Foreskin keratinocyte (primary cell): ENCODE measurements at places on chromosomes 3 and 15. TPM values are rescaled to one million over a fixed set of nuclear protein-coding genes. Genes with fewer than 3 reads are reported as not detected.

GABRR3 gene
- not detected in 2 replicates for polyA plus RNA-seq

GRCh38 chr15:90930861-90931574 is 1.3 kb downstream of the HDDC3 start:
- no peak for DNase-seq

PPP2R3A gene
- 3.2 and 3.3 TPM in 2 replicates for polyA plus RNA-seq

DNA sequence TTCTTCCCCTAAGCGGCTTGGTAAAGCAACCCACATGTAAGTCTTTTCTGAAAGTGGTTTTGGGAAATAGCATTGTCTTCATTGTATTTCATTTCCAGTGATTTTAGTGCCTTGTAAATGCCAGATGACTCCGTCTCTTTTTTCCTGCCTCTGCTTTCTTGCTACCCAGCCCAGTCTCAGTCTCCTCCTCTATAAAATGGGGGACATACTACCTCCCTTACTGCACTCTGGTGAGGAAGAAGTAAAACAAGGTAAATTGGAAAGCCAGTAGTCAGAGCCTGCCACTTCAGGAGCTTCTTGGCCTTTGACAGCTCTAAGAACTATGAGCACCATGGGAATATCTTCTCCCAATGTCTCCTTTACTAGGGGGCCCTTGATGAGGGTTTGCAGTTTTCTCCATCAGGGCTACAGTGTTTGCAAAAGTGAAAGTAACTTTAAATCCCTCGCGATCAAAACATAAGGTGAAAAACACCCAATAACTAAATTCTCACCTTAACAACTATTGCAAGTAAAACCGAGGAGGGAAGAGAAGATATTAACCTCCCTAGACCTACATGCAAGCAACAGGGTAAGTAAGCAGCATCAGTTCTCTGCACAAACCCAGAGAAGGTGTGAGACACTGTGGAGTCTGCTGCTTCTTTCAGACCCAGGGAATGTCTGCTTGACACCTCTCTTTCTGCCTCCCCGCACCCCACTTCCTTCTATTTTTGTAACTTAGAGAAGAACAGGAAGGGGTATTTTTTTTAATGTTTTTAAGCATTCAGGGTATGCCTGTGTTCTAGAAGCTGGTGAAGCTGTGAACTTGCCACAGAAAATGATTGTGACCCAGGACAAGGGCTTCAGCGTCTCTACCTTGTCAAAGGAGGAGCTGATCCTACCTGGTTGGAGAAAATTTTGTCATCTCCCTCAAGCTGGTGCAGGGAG is 159.1 kb upstream of the EOMES start:
- no peak for DNase-seq

DNA sequence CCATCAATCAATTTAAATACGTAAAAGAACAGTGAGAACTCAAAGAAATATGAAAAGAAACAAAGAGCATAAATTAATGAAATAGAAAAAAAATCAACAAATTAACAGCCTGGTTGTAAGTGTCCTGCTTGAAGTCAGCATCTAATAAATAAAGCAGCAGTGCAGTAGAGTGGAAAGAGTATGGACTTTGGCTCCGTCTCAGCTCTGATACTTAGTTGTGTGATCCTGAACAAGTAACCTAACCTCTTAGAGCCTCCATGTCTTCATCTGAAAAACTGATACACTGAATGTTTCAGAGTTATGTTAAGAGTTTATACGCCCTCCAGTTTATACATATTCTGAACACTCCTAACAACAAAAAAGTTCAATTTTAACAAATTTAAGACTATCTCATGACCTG is 44.6 kb downstream of the TFDP2 start:
- DNase-seq: no peak

FAM98B gene
- 13.4 and 14.4 TPM in 2 replicates for polyA plus RNA-seq

GRCh38 chr3:33758281-33758680 is 40.1 kb upstream of the PDCD6IP start:
- peak; percentile 89 for DNase-seq

- DNase-seq: peak; percentile 96
Observed at GRCh38 chr3:150599611-150600297, 3.4 kb upstream of the SELENOT start.

DNA sequence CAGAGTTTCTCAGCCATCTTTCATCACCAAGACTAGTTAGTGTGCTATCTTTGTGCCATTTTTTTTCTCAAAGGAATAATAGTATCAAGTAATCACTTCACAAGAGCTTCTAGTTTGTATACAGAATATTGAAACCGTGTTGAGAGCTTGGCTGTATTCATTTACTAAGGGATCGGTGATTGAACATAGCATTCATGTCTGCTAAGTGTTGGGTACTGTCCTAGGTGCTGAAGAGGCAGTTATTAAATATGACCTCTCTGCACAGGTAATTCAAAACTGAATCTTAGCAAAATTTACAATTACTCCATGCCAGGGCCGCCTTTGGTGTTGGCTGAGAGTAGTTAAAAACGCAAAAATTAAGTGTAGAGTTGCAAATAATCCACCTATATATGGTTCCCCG is 355.3 kb upstream of the RORA start:
- DNase-seq: peak; percentile 18

PLA2G4E gene
- 0.04 TPM in 2 replicates for polyA plus RNA-seq

DNA sequence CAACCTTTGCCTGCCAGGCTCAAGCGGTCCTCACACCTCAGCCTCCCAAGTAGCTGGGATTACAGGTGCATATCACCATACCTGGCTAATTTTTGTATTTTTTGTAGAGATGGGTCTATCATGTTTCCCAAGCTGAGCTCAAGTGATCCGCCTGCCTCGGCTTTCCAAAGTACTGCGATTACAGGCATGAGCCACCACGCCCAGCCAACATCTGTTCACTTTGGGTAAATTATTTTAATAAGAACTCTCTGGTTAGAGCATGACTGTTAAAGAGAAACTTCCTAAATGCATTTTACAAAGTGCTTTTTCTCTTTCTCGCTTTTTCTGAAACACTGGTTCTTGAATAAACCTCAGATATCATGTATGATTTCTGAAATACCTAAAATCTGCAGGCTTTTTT is 172.5 kb downstream of the PTPRG start:
- no peak for DNase-seq

GRCh38 chr3:185059766-185060165 is 93.1 kb downstream of the C3orf70 start:
- DNase-seq: no peak

DNA sequence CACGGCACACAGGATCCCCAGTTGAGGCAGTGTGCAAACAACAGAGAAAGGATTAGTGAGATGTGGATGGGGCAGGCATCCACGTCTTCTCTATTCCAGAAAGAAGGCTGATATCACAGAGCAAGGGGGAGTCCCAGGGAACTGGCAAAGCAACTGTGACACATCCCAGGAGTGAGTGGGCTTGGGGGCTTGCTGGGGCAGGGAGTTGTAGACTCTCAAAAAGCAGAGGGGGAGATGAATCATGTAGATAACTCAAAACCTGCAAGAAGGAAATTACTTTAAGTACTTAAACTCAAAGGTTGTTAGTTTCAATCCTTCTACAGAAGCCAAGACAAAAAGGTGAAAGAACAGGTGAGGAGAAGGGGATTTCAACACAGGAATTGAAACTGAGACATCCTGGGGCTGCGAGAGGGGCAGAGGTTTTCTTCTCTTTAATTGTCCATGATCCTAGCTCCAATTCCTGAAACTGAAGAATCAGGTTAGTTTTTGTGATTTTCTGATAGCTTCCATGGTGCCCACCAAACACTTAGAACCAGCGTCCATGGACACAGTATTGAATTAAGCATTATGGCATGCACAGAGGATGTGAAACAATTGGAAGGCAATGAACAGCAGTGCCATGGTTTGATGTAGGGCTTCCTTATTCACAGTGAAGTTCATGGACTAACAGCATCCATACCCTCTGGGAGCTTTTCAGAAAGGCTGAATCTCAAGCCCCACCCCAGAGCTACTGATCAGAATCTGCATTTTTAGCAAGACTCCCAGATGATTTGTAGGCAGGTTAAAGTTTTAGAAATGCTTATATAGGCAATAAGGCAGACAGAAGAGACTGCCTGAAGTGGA is 52.0 kb downstream of the CCR3 start:
- DNase-seq: no peak

GRCh38 chr3:1404270-1404962 is 311.6 kb downstream of the CNTN6 start:
- no peak for DNase-seq

DNA sequence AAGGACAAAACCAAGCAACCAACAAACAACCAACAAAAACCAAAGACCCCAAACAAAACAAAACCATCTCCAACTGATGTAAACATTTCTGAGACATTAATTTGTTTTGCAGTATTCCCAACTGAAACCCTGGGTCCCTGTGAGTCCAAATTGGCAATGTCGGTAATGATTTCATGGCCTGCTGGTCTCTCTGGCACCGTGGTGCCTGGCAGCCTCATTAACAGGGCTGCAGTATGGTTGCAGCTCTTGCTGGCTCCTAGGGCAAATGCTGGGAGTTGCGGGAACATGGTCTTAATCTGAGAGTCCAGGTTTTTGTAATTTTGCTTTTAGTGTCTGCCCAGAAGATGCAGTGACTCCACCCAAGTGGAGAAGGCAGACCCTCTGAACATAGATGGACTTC is 128.3 kb downstream of the SV2B start:
- DNase-seq: no peak

DLL4 gene
- polyA plus RNA-seq: not detected in 2 replicates

DNA sequence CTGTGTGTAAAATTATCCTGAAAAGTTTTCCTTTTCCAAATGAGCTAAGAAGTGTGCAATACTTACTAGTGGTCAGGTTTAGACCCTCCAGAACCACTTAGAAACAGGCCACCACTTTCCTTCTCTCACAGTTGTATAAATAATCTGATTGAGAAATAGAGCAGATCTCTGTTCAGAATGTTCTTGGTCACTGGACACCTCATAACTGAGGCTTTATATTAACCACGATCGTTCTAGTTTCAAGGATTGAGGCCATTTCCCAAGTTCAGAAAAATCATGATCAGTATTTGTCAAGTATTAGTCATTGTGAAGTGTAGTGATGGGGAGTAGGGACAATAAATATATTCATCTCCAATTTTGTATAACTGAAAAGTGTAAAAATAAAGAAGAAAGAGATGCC is 1.0 kb upstream of the MAP3K13 start:
- no peak for DNase-seq

ADAMTS7 gene
- 0.42 and 0.92 TPM in 2 replicates for polyA plus RNA-seq

- DNase-seq: no peak
Observed at GRCh38 chr15:100671858-100672543, 69.6 kb downstream of the ASB7 start.

DNA sequence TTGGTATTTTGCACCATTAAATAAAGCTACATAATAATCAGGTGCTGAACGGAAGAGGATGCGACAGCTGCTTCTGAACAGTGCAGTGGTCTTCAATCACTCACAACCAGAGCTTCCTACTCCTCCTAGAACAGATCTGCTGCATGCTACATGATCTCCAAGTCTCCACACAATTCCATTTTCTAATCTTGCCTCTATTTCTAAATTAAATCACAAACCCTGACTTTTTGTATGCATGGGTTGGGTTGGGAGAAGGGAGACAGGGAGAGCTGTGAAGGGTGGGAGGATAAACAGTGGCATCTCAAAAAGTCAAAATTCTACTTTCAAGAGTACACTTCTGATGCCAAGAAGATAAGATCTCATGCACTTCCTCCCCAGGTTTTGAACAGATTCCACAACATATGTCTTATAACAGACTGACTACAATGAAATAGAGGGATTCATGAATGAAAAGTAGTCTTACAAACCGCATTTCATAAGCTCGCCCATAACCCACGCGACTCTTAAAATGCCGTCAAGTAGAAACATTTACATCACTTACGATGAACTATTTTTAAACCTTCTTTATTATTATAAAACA is 57.2 kb downstream of the CHSY1 start:
- no peak for DNase-seq

- DNase-seq: no peak
Observed at GRCh38 chr15:83205725-83206324, 1.8 kb downstream of the HDGFL3 start.

DCLK3 gene
- polyA plus RNA-seq: not detected in 2 replicates

GRCh38 chr3:96860882-96861281 is 46.5 kb downstream of the EPHA6 start:
- no peak for DNase-seq

GRIP2 gene
- polyA plus RNA-seq: 0.47 and 0.57 TPM in 2 replicates

LRTM1 gene
- polyA plus RNA-seq: not detected in 2 replicates

GRCh38 chr3:37297459-37297858 is 123.1 kb upstream of the LRRFIP2 start:
- DNase-seq: no peak
